Right lung (tissue), 10 donors: ENCODE measurements at places on chromosomes 4 and X. TPM values are rescaled to one million over a fixed set of nuclear protein-coding genes. Genes with fewer than 3 reads are reported as not detected.

FAM50A gene
- polyA plus RNA-seq = 57.1 TPM

CTAG2 gene
- polyA plus RNA-seq = not detected

PCYT1B gene
- 9.8 TPM for polyA plus RNA-seq

PCDH7 gene
- polyA plus RNA-seq = 44.2 TPM

SLC49A3 gene
- polyA plus RNA-seq = 6.4 TPM

EPHA5 gene
- 0.08 TPM for polyA plus RNA-seq

HGFAC gene
- 0.79 TPM for polyA plus RNA-seq

SRPX gene
- polyA plus RNA-seq = 31.1 TPM

AWAT2 gene
- polyA plus RNA-seq = not detected

FGD1 gene
- 19.2 TPM for polyA plus RNA-seq

OTC gene
- polyA plus RNA-seq = 0.10 TPM

ENPEP gene
- 45.5 TPM for polyA plus RNA-seq

TEX13D gene
- not detected for polyA plus RNA-seq

ZAR1 gene
- polyA plus RNA-seq = not detected

MAGEC2 gene
- polyA plus RNA-seq = not detected

LAMP2 gene
- polyA plus RNA-seq = 83.1 TPM

FAM53A gene
- polyA plus RNA-seq = 4.5 TPM

BMP3 gene
- 95.0 TPM for polyA plus RNA-seq

CA5B gene
- polyA plus RNA-seq = 16.7 TPM

LINC00632 gene
- 41.6 TPM for polyA plus RNA-seq

DNAJB14 gene
- polyA plus RNA-seq = 50.5 TPM

PHEX gene
- polyA plus RNA-seq = 22.3 TPM

USP51 gene
- polyA plus RNA-seq = 10.7 TPM

MAB21L2 gene
- not detected for polyA plus RNA-seq

CLTRN gene
- 3.3 TPM for polyA plus RNA-seq

SYNPO2 gene
- 3.3 TPM for polyA plus RNA-seq

IL13RA1 gene
- 43.5 TPM for polyA plus RNA-seq

TCEAL7 gene
- polyA plus RNA-seq = 32.4 TPM

PNMA3 gene
- polyA plus RNA-seq = 2.3 TPM

RTL9 gene
- 0.99 TPM for polyA plus RNA-seq

FHDC1 gene
- 9.6 TPM for polyA plus RNA-seq

MGARP gene
- 0.19 TPM for polyA plus RNA-seq

AFP gene
- polyA plus RNA-seq = 219 TPM

GPR82 gene
- polyA plus RNA-seq = 0.26 TPM
